Stimulated activated naive CD8-positive, alpha-beta T cell treated with anti-CD3 and anti-CD28 coated beads, Interleukin-15, Interleukin-2, amounts not matched to agents 100 U/mL and 50 U/mL, for 24 hours (primary cell): ENCODE measurements at places on chromosomes 6 and 20.

- DNase-seq = no peak
These were observed 5.1 kb downstream of the SYNCRIP start for GRCh38 chr6:85637579-85637978.

DNA sequence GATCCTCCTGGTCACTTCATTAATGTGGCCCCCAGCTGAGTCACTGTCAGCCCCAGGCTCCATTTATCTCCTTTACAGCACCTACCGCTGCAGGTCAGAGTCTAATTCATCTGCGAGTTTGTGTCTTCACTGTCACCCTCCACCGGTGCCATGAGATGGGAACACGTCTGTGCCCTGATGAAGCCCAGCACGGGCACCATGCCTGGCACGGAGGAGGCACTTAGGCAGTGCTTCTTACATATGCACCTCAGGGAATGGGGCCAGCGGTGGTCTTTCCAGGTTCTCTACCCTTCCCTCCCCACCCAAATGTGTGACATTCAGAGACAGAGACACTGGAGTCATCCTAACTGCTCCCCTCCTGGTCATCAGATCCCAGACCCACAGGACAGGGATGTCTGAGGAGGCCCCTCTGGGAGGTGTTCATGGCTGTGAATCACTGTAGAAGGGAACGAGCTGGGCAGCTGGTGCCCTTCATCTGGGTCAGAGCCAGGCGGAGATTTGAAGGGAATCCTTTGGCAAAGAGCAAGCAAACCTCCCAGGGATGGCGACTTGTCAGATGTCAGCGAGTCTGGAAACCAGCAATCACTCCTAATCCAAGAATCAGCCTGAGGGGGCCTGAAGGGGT is 364.6 kb downstream of the PREX1 start:
- no peak for DNase-seq

DNA sequence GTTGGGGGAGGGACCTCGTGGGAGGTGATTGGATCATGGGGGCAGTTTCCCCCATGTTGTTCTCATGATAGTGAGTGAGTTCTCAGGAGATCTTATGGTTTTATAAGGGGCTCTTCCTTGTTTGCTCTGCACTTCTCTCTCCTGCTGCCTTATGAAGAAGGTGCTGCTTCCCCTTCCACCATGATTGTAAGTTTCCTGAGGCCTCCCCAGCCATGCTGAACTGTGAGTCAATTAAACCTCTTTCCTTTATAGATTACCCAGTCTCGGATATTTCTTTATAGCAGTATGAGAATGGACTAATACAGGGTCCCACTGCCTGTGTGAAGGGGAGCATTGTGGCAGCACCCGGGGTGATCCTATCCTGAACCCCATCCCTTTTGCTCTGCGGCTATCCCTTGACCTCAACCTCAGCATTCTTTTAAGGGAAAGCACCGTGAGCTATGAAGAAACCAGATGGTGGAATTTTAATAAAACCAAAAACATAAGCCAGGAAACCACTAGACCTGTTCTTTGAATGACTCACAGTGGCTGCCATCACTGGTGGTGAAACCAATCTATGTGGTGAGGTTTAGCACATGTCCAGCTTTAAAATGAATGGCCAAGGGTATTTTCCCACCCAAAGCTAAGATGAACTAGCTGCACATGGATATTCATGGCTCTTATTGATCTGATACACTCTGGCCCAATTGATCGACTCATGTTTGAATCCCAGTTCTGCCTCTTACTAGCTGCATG is 62.2 kb downstream of the ZDHHC14 start:
- peak; percentile 31 for DNase-seq

GRCh38 chr20:25058847-25059810 is 1.2 kb upstream of the ACSS1 start:
- DNase-seq = no peak

DNA sequence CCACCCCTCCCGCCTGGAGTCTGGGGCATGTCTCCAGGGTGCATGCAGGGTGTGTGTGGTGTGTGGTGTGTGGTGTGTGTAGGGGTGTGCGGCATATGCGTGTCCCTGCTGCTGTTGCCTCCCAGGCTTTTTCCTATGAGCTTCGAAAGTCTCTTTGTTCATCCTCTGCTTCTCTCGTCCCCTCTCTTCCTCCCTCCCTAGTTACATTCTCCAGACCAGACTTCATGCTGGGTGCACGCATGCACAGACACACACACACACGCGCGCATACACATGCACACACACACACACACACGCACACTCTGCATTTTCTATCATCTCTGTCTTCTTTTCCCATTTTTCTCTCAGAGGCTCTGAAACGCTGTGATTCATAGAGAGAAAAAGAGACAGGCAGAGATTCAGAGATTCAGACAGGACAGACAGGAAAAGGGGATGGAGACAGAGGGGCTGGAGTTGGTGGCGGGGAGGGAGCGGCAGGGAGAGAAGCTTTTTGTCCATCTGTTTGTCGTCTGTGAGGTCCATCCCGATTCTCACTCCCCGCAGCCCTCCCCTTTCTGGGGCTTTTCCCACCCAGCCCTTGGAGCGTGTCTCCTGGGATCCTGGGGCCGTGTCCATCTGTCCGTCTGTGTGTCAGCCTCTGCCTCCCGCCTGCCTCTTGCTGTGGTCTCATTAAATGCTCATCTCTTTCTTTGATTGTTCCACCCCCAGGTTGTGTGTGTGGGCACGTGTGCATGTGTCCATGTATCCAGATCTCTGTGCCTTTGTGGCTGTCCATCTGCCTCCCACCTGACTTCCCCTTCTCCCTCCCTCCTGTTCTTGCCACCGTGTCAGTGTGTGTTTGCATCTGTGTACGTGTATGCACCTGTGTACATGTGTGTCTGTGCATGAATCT is 62.6 kb downstream of the SRC start:
- DNase-seq = no peak

DNA sequence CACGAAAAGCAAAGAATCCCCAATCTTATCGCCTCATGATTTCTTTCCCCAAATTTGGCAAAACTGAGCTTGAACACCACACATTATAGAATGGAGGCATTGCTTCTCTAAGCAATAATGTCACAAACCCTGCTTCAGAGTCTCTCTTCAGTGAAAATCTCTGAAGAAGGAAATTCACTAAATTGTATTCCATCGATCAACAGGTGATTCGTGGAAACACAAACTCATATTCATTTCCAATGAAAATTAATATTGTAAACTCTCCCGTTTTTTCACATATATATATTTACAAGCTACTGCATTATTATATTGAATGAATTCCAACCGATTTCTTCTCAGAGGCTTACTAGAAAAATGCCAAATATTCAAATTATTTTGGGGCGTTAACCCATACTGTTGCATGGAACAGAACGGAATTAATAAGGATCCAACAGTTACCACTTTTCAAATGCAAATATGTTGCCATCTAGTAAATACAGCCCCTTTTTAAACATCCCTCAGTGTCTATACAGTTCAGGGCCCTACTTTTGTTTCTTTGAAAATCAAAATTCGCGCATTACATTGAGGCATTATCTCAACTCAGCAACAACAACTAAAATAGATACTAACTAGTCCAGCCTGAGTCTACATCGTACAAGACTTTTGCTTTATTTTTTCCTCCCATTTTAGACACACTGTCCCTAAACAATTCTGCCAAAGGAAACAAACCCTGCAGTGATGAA is 1.3 kb downstream of the KIF13A start:
- DNase-seq = no peak

DNA sequence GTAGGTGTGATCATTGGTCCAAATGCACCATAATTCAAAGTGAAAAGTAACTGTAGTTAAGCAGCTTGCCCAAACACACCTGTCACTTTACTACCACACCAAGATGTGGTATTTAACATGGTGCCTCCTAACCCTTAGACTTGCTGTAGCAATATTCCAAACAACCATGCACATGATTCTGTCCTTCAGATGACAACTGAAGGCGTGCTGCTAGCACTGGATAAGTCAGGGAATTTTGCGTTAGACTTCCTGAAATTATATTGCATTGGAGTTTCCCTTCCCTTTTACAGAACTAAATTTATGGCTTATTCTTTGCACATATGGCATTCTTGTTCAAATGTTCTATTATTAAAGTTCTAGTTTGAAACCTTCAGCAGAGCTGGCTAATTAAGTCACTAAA is 106.2 kb downstream of the ARHGAP18 start:
- no peak for DNase-seq

DNA sequence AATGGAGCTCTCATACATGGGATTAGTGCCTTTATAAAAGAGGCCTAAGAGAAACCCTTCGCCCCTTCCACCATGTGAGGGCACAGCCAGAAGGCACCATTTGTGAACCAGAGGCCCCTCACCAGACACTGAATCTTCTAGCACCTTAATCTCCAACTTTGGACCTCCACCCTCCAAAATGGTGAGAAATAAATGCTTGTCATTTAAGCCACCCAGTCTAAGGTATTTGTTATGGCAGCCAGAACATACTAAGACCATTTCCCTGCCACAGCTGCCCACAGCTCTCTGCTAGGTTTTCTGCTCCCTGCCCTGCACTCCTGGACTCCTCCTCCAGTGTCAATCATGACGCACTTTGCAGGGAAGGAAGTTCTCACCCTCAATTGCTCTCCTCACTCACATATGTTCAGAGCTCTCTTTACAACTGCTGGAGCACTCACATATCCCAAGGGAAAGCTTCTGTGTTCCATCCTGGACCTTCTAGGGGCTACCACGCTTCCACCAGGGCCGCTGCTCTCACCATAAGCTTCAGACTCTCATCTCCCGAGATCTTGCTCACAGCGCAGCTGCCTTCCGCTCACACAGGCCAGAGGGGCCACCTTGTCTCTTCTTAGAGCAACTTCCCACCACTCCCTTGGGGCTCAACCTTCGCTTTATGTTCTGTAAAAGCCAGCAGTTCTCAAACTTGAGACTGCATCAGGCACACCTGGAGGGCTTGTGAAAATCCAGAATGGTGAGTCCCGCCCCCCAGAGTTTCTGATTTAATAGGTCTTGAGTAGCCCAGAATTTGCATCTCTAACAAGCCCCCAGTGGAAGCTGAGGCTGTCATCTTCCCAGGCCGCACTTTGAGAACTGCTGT is 1.6 kb upstream of the LY86 start:
- DNase-seq = no peak

GRCh38 chr6:112603726-112604125 is 256.6 kb downstream of the RFPL4B start:
- no peak for DNase-seq

DNA sequence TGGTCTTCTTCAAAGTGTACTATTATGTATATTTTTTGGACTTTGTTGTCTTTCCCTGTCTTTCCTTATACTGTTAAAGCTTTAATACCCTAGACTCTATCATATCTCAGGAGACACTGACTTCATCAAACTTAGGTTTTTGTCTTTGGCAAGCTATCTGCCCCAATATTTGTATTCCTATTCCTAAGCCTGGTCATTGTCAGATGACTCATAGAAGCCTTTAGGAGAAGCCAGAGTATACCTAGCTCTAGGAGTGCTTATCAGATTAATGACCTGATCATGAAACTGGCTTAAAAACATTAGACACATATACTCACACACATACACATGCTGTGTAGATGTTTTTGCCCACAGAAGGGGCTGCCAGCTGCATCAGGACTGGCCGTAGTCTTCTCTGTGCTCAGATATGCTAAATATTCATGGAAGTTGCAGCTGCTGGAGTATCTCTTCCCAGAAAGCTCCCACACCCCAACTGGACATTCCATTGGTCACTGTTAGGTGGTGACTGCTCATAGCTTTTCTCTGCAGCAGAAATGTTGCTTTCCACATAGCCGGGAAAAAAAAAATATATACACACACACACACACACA is 102.0 kb downstream of the ANKS1A start:
- no peak for DNase-seq

- no peak for DNase-seq
These were observed 65.6 kb upstream of the RREB1 start for GRCh38 chr6:7042056-7042653.

DNA sequence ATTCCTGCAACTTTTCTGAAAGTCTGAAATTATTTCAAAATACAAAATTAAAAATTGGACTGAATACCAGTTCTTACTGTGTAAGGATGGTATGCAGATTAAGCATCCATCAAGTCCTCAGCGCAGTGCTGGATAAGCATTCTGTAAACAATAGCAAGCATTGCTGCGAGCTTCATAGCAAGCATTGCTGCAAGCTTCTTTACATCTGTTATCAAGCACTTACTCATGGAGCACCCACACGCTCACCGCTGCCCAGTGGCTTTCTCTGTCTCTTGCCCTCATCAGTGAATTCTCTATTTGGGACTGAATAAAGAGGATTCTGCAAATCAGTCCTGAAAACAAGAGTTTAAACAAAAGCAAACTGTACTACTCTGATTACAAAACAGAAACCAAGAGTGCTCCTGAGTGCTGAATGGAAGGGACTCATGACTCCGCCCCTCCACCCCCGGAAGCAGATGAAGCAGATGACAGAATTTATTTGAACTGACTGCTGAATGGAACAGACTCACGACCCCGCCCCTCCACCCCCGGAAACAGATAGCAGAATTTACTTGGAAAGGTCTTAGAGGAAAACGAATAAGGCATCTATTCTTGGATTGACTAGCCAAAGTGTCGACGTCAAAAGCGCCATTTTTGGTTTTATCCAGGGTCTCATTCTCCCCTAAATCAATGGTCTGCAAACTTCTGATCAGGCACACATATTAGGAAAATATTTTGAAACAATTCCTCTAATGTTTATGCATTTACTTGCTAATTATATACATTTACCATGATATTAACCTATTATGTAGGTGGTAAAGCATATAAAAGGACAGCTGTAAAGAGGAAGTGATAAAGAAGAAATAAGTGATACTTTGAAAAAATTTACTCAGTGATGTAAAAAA is 22.1 kb upstream of the EYA2 start:
- no peak for DNase-seq
